ENCODE measurements at places on chromosomes 2 and 18.

DNA sequence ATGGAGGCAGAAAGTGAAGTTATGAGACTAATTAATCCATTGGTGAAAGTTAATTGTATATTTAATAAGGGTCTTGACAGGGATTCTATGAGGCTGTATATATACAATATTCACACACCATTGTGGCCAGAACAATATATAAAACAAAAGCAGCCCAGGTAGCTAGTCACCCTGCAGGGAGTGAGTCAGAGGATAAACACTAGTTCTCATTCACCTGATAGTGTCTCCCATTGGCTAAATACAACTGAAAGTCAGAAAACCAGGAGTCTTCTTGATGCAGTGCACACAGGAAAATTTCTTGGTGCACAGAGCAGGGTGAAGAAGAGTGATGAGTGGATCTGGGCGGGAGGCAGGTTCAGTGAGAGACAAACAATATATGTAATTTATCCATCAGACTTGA is 465.2 kb downstream of the ERBB4 start:
- H3K27me3 ChIP-seq = no peaks in the 10 kb centered on the region
- H3K4me3 ChIP-seq = no peak overlapping the region
- no peaks in the 10 kb centered on the region for H3K36me3 ChIP-seq

- H3K4me3 ChIP-seq = no peak overlapping the region
- no peaks in the 10 kb centered on the region for H3K4me1 ChIP-seq
- H3K27ac ChIP-seq = no peak overlapping the region
- no peak for DNase-seq
- H3K27me3 ChIP-seq = no peaks in the 10 kb centered on the region
These were observed 34.2 kb downstream of the PMS1 start for GRCh38 chr2:189818249-189819038.

DNA sequence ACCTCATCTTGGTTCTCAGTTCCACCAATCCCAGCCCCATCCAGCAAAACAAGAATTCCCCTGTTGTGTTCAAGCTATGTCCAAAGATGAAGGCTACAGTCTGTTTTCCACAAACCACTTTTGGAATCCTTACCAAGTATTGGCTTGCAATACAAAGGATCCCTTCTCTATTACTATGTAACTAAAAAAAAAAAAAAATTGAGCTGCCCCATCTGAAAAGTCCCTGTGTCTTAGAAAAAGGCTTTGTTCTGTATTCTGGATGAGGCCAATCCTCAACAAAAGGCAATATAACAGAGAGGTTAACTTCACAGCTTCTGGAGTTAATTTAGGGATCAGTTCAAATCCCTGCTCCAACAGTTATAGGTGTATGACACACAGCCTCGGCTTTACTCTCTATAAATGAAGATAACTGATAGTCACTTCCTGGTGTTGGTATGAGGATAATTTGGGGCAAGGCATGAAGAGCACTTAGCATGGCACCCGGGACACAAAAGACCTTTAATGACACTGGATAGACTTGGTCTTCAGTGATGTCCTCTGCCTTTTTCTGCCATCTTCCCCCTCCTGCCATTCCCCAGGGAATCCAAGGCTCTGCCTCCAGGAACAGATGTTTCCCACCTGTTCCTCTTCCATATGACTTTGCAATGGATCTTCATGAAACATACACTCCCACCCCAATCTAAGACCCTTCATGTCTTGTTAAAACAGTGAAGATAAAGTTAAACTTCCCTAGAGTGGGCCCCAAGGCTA is 61.2 kb upstream of the ATL2 start:
- no peak overlapping the region for H3K4me3 ChIP-seq
- no peak overlapping the region for H3K27ac ChIP-seq
- H3K4me1 ChIP-seq = peaks cover 16% of the 10 kb centered on the region
- H3K36me3 ChIP-seq = no peaks in the 10 kb centered on the region

- no peaks in the 10 kb centered on the region for H3K36me3 ChIP-seq
- no peak overlapping the region for H3K27ac ChIP-seq
- no peak overlapping the region for H3K4me3 ChIP-seq
- H3K4me1 ChIP-seq = no peaks in the 10 kb centered on the region
- no peak for DNase-seq
- H3K27me3 ChIP-seq = no peaks in the 10 kb centered on the region
These were observed 160.9 kb upstream of the VRK2 start for GRCh38 chr2:57885742-57886141.

- H3K27me3 ChIP-seq = no peaks in the 10 kb centered on the region
- peaks cover 16% of the 10 kb centered on the region for H3K4me1 ChIP-seq
- DNase-seq = no peak
- H3K27ac ChIP-seq = no peak overlapping the region
- no peak overlapping the region for H3K4me3 ChIP-seq
- H3K36me3 ChIP-seq = no peaks in the 10 kb centered on the region
These were observed 27.9 kb downstream of the GPC1 start for GRCh38 chr2:240463274-240463865.

- H3K36me3 ChIP-seq = no peaks in the 10 kb centered on the region
- no peak for DNase-seq
- H3K4me3 ChIP-seq = no peak overlapping the region
- no peaks in the 10 kb centered on the region for H3K4me1 ChIP-seq
- no peaks in the 10 kb centered on the region for H3K27me3 ChIP-seq
These were observed 134.0 kb upstream of the LYPD1 start for GRCh38 chr2:132804051-132804450.

- H3K4me1 ChIP-seq = no peaks in the 10 kb centered on the region
- no peaks in the 10 kb centered on the region for H3K36me3 ChIP-seq
- H3K4me3 ChIP-seq = no peak overlapping the region
- no peak for DNase-seq
These were observed 383.4 kb downstream of the CBLN2 start for GRCh38 chr18:72160510-72161445.

DNA sequence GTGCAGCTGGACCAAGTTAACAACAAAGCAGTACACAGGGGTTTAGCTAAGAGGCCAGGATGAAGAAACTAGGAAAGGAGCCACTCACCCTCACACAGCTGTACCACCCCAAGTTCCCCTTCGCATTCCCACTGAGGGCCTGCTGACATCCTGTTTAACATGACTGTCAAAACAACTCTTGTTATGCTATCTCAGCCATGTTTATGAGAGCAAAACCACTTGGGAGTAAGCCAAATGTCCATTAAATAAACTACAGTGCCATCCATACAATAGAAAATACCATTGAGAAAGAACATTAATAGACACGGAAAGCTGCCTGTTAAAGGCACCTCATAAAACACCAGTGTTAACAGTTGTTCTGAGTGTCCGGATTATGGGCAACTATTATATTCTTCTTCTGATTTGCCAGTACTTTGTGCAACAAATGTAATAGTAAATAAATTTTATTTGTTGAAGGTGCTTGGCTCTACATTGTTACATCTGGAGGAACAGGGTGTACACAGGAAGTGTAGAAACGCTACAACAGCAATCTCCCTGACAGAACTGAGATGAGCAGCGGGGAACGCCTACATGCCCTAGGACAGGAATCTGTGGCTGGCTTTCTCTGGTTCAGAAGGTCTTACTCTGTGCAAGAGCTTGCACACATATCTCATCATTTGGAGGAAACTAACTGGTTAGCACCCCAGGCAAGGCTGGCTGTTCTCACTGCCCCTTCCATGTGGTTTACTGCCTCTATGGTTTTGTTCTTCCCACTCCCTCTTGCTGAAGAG is 85.6 kb downstream of the EHD3 start:
- no peaks in the 10 kb centered on the region for H3K36me3 ChIP-seq
- no peaks in the 10 kb centered on the region for H3K27me3 ChIP-seq
- no peak overlapping the region for H3K27ac ChIP-seq
- peaks cover 5% of the 10 kb centered on the region for H3K4me1 ChIP-seq
- no peak overlapping the region for H3K4me3 ChIP-seq

- H3K36me3 ChIP-seq = no peaks in the 10 kb centered on the region
- H3K4me1 ChIP-seq = peaks cover 3% of the 10 kb centered on the region
- DNase-seq = no peak
- no peaks in the 10 kb centered on the region for H3K27me3 ChIP-seq
- H3K27ac ChIP-seq = no peak overlapping the region
These were observed 186.8 kb upstream of the RND3 start for GRCh38 chr2:150674283-150674682.

GRCh38 chr2:72497763-72498162 is 328.1 kb downstream of the EXOC6B start:
- H3K4me3 ChIP-seq = no peak overlapping the region
- no peaks in the 10 kb centered on the region for H3K4me1 ChIP-seq
- no peak for DNase-seq
- H3K27me3 ChIP-seq = no peaks in the 10 kb centered on the region

GRCh38 chr2:69095305-69095704 is 82.3 kb downstream of the ANTXR1 start:
- no peaks in the 10 kb centered on the region for H3K36me3 ChIP-seq
- H3K27me3 ChIP-seq = peaks cover 1% of the 10 kb centered on the region
- no peak overlapping the region for H3K27ac ChIP-seq
- DNase-seq = no peak
- no peaks in the 10 kb centered on the region for H3K4me1 ChIP-seq
- no peak overlapping the region for H3K4me3 ChIP-seq

GRCh38 chr18:74190086-74190485 is 41.8 kb downstream of the TIMM21 start:
- DNase-seq = no peak
- no peak overlapping the region for H3K27ac ChIP-seq
- H3K36me3 ChIP-seq = no peaks in the 10 kb centered on the region
- H3K27me3 ChIP-seq = no peaks in the 10 kb centered on the region
- no peaks in the 10 kb centered on the region for H3K4me1 ChIP-seq

- H3K27ac ChIP-seq = no peak overlapping the region
- no peak for DNase-seq
- H3K4me3 ChIP-seq = no peak overlapping the region
- H3K36me3 ChIP-seq = no peaks in the 10 kb centered on the region
- no peaks in the 10 kb centered on the region for H3K27me3 ChIP-seq
These were observed 91.8 kb upstream of the SERTAD2 start for GRCh38 chr2:64745562-64745961.

DNA sequence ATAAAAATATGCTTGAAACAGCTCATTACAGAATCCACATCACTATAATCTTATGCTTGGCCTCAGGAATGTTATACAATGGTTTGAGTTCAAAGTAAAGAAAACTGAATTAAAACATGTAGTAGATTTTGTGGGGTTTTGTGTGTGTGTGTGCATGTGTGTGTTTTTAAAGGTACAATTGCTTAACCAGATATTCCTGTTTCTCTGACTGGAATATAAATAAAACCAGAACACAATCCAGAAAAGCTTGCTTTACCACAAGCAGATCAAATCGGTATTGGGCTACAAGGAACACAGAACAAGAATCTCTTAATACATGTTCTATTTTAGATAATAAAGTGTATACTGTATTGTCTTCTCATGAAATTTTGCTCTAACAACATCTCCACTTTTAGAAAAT is 110.0 kb downstream of the TMEM247 start:
- H3K27ac ChIP-seq = no peak overlapping the region
- H3K36me3 ChIP-seq = peaks cover 4% of the 10 kb centered on the region
- no peak overlapping the region for H3K4me3 ChIP-seq
- no peaks in the 10 kb centered on the region for H3K4me1 ChIP-seq

DNA sequence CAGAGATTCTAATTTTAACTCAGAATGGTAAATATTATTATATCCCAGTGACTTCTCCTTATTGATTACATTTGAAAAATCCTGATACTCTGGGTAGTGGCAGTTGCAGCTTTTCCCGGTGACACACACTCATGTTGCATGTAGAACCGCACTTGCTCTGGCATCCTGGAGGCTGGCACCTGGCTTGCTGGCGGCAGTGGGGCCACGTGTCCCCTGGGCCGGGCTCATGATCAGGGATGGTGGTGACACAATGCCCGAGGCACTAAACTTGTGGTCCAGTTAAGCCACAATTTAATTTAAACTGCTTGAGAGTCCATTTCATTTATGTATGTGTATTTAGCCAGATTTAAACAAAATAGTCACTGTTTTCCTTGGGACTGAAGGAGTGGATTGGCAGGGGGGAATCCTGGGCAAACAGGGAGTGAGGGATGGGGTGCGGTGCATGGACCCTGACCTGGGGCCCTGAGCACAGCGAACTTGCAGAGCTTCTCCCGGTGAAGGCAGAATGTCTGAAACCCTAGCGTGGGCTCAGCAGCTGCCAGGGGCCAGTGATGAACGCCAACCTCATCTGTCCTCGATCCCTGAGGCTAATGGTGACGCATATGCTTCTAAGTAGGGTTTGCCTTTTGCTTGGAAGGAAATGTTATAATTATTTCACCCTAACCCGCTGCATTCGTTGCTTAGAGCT is 50.0 kb downstream of the KCNG2 start:
- no peaks in the 10 kb centered on the region for H3K4me1 ChIP-seq
- H3K27me3 ChIP-seq = no peaks in the 10 kb centered on the region
- no peaks in the 10 kb centered on the region for H3K36me3 ChIP-seq
- H3K4me3 ChIP-seq = no peak overlapping the region

- no peaks in the 10 kb centered on the region for H3K36me3 ChIP-seq
- DNase-seq = no peak
- peaks cover 16% of the 10 kb centered on the region for H3K4me1 ChIP-seq
- H3K27ac ChIP-seq = no peak overlapping the region
- H3K4me3 ChIP-seq = no peak overlapping the region
- H3K27me3 ChIP-seq = no peaks in the 10 kb centered on the region
These were observed 2.2 kb downstream of the MYT1L start for GRCh38 chr2:2328848-2329247.

- H3K27me3 ChIP-seq = no peaks in the 10 kb centered on the region
- H3K4me1 ChIP-seq = no peaks in the 10 kb centered on the region
- H3K36me3 ChIP-seq = no peaks in the 10 kb centered on the region
- H3K27ac ChIP-seq = no peak overlapping the region
These were observed 1088.1 kb downstream of the TSN start for GRCh38 chr2:122843503-122843902.

DNA sequence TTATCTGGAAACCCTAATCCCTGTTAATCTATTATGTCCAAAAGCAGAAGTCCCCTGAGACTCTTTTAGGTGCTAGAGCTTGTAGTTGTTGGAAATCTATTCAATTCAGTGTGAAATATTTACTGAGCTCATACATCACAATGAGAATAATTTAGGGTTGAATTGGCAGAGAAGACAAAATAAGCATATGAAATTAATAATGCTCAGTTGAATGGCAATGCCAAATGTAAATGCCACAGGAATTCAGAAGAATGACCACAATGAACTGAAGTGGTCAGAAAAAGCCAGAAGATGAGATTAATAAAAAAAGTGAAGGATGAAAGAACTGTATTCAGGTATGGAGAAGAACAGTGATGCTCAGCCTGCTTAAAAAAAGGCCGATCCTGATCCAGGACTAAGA is 8.0 kb upstream of the STAT4 start:
- H3K27me3 ChIP-seq = no peaks in the 10 kb centered on the region
- H3K27ac ChIP-seq = no peak overlapping the region
- no peaks in the 10 kb centered on the region for H3K4me1 ChIP-seq

GRCh38 chr2:134900151-134900550 is 18.5 kb upstream of the CCNT2 start:
- H3K27ac ChIP-seq = no peak overlapping the region
- DNase-seq = no peak
- H3K4me1 ChIP-seq = no peaks in the 10 kb centered on the region
- H3K4me3 ChIP-seq = no peak overlapping the region

DNA sequence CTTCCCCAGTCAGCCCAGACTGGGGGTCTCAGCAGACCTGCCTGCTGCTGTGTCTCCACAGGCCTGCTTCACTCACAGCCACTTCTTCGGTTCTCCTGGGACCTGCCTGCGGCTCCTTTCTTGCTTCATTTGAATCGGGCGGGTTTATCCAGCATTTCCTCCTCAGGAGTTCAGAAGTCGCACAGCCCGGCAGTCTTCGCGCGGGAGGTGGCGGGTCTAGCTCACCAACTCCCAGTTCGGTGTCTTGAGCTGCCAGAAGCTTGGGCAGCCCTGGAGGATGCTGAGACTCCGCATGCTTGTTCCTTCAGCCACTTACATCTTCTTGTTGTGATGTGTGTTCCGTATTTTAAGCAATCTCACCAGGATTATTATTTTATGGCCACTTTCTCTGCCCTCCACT is 10.8 kb downstream of the D2HGDH start:
- H3K4me3 ChIP-seq = no peak overlapping the region
- no peaks in the 10 kb centered on the region for H3K27me3 ChIP-seq
- DNase-seq = no peak
- H3K27ac ChIP-seq = no peak overlapping the region

Measured in H1 (cell line).